ENCODE measurements at places on chromosomes 5 and 9. TPM values are rescaled to one million over a fixed set of nuclear protein-coding genes. Genes with fewer than 3 reads are reported as not detected.

GRCh38 chr5:143924311-143924978, 112.5 kb downstream of the HMHB1 start:
- H3K27ac ChIP-seq, result no peak overlapping the region
- H3K36me3 ChIP-seq, result no peaks in the 10 kb centered on the region
- H3K4me3 ChIP-seq, result no peak overlapping the region

IQGAP2 gene
- 43.5 TPM for total RNA-seq

GRCh38 chr5:132813599-132814502, 749 bp downstream of the SOWAHA start:
- no peak overlapping the region for H3K27ac ChIP-seq
- H3K27me3 ChIP-seq, result peaks cover 57% of the 10 kb centered on the region
- DNase-seq, result peak; percentile 18
- no peaks in the 10 kb centered on the region for H3K36me3 ChIP-seq
- peaks cover 11% of the 10 kb centered on the region for H3K4me1 ChIP-seq

CCL27 gene
- total RNA-seq, result not detected

DNA sequence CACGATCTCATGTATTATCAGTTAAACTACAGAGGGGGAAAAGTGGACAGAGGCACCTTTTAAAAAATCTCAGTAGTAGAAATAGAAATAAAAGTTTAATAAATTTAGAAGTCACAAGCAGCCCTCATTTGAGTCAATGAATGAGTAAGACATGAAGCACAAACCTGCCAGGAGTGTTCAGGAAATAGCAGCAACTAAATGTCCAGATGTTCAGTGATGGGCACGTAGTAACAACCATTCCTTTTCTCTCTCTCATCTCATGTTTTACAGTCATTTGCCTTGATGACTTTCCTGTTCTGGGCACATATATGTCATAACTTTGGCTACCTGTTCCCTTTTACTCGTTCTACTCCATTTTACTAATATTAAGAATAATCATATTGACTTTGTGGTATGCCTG, 17.7 kb downstream of the ISOC1 start:
- no peak overlapping the region for H3K27ac ChIP-seq
- H3K36me3 ChIP-seq, result peaks cover 9% of the 10 kb centered on the region
- DNase-seq, result no peak
- no peaks in the 10 kb centered on the region for H3K27me3 ChIP-seq

DNA sequence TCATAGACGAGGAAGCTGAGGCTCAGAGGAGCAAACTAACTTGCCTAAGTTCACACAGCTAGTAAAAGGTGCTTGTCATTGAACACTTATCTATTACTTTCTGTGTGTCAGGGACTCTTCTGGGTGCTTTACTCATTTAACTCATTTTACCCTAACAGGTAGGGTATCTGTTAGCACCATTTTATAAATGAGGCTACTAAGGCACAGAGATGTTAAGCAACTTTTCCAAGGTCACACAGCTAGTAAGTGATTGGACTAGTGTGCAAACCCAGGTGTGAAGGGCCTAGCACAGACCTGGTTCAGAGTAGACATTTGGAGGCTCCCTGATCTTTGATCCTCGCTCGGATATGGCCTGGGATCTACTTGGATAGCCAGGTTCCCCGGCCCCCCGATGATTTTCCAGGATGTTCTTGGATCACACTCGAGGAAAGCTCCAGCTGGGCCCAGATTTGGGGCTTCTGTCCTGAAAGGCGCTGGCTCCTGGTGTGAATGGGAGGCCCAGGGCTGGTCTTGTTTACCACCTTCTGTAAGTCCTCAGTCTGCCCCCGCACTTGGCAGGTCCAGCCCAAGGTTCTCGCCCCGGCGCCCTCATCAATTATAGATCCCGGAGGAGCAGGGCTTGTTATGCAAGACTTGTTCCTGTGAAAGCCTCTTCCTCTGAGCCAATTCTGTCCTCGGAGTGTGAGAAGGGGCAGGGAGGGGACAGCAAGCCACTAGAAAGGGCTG, 37.5 kb downstream of the GSN start:
- H3K27ac ChIP-seq, result no peak overlapping the region
- H3K27me3 ChIP-seq, result peaks cover 4% of the 10 kb centered on the region
- H3K36me3 ChIP-seq, result no peaks in the 10 kb centered on the region

GRCh38 chr9:130090915-130091314, 37.2 kb downstream of the GPR107 start:
- H3K27me3 ChIP-seq, result no peaks in the 10 kb centered on the region
- H3K4me3 ChIP-seq, result no peak overlapping the region
- H3K4me1 ChIP-seq, result peaks cover 5% of the 10 kb centered on the region
- no peak for DNase-seq

GRCh38 chr9:131642496-131643083, 97.3 kb downstream of the PRRT1B start:
- peak; percentile 41 for DNase-seq
- peak overlapping the region; percentile 98 for H3K27ac ChIP-seq
- H3K27me3 ChIP-seq, result no peaks in the 10 kb centered on the region
- H3K36me3 ChIP-seq, result peaks cover 55% of the 10 kb centered on the region
- peak overlapping the region; percentile 71 for H3K4me3 ChIP-seq

Measured in activated T-helper 1 cell treated with anti-CD3 and anti-CD28 coated beads, Interleukin-12 subunit alpha, Interleukin-12 subunit beta, Interleukin-2, Interleukin-4 antibody, amounts not matched to agents 30 ng/mL and 10 ng/mL and 1 ng/mL, durations not matched to agents 14 hours and 24 hours and 36 hours (primary cell).